ENCODE measurements at places on chromosomes 3 and 15. TPM values are rescaled to one million over a fixed set of nuclear protein-coding genes. Genes with fewer than 3 reads are reported as not detected.

GRCh38 chr15:76340803-76341365 lies 4.3 kb downstream of the ISL2 start:
- peaks cover 40% of the 10 kb centered on the region for H3K4me1 ChIP-seq
- H3K36me3 ChIP-seq: peaks cover 24% of the 10 kb centered on the region
- H3K4me3 ChIP-seq: no peak overlapping the region
- DNase-seq: peak; percentile 29
- no peak overlapping the region for H3K27ac ChIP-seq
- H3K27me3 ChIP-seq: peaks cover 77% of the 10 kb centered on the region

DNA sequence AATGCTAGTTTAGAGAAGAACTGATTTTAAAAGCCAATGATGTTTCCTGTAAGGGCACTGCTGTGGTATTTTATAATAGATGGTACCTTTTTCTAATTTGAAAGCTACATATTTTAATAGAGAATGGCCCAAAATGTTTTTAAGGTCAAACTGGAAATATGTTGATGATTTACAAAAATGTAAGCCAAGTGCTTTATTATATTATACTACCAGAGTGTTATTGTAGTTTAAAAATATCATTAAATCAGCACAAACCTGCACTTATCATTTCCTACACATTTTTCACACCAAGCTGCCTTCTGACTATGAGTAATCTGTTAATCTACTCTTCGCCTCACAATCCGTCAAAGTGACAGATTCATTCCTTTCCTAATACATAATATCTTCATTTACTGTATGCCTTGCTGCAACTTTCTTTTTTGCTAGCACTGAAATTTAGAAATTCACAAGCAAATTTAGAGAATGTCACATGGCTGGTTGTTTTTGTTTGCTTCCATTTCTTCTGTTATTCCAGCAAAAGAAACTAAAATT lies 126.4 kb upstream of the FAM3D start:
- no peaks in the 10 kb centered on the region for H3K36me3 ChIP-seq
- DNase-seq: no peak
- H3K4me3 ChIP-seq: no peak overlapping the region
- peaks cover 3% of the 10 kb centered on the region for H3K4me1 ChIP-seq
- H3K27ac ChIP-seq: no peak overlapping the region

DNA sequence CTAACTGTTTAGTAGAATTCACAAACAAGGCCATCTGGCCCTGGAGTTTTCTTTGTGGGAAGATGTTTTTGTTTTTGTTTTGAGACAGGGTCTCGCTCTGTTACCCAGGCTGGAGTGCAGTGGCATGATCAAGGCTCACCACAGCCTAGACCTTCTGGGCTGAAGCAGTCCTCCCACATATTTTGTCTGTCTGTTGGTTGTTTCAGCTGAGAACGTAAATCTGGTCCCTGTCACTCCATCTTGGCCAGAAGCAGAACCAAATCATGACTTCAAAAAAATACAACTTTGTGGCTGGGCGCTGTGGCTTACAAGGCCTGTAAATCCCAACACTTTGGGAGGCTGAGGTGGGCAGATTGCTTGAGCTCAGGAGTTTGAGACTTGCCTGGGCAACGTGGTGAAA lies 27.1 kb downstream of the MRAS start:
- DNase-seq: no peak
- no peaks in the 10 kb centered on the region for H3K36me3 ChIP-seq
- peaks cover 5% of the 10 kb centered on the region for H3K4me1 ChIP-seq
- peaks cover 12% of the 10 kb centered on the region for H3K27me3 ChIP-seq
- no peak overlapping the region for H3K4me3 ChIP-seq

- H3K36me3 ChIP-seq: no peaks in the 10 kb centered on the region
- H3K4me1 ChIP-seq: no peaks in the 10 kb centered on the region
- no peak for DNase-seq
- H3K27ac ChIP-seq: no peak overlapping the region
- peaks cover 7% of the 10 kb centered on the region for H3K27me3 ChIP-seq
- no peak overlapping the region for H3K4me3 ChIP-seq
Observed at GRCh38 chr3:46737329-46737731, 19.7 kb upstream of the PRSS50 start.

DNA sequence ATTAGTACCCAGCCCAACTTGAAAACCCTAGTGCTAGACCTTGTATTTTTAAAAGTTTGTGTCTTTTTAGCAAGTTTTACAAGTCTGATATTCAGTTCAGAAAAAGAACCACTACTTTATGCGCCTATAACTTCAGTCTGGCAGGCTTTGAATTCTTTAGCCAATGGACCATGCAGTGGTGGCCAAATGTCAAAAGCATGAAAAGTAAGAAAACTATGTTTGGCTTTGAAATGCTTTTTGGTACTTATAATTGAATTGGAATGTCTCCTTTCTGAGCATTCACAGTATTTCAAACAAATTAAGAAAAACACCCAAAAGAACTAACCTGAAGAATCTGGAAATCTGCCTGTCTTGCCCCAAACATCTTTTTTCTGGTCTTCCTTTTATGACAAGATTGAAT lies 12.8 kb downstream of the WDR48 start:
- no peaks in the 10 kb centered on the region for H3K27me3 ChIP-seq
- DNase-seq: no peak
- no peak overlapping the region for H3K4me3 ChIP-seq
- H3K4me1 ChIP-seq: peaks cover 8% of the 10 kb centered on the region
- no peak overlapping the region for H3K27ac ChIP-seq

GRCh38 chr3:88112289-88112688 lies 37.5 kb upstream of the C3orf38 start:
- no peak for DNase-seq
- no peak overlapping the region for H3K4me3 ChIP-seq
- no peak overlapping the region for H3K27ac ChIP-seq
- H3K4me1 ChIP-seq: peaks cover 13% of the 10 kb centered on the region
- no peaks in the 10 kb centered on the region for H3K27me3 ChIP-seq

- H3K27ac ChIP-seq: no peak overlapping the region
- no peaks in the 10 kb centered on the region for H3K27me3 ChIP-seq
- no peaks in the 10 kb centered on the region for H3K36me3 ChIP-seq
- H3K4me1 ChIP-seq: no peaks in the 10 kb centered on the region
- no peak for DNase-seq
Observed at GRCh38 chr3:144968750-144969350, 997.2 kb downstream of the DIPK2A start.

- H3K4me3 ChIP-seq: no peak overlapping the region
- no peaks in the 10 kb centered on the region for H3K36me3 ChIP-seq
- no peak overlapping the region for H3K27ac ChIP-seq
- no peaks in the 10 kb centered on the region for H3K4me1 ChIP-seq
- no peak for DNase-seq
Observed at GRCh38 chr3:60220768-60221167, 1030.5 kb downstream of the FHIT start.

GRCh38 chr3:42079701-42080452 lies 11.3 kb upstream of the TRAK1 start:
- H3K4me1 ChIP-seq: peaks cover 46% of the 10 kb centered on the region
- H3K4me3 ChIP-seq: no peak overlapping the region
- no peak for DNase-seq
- peak overlapping the region; percentile 96 for H3K27ac ChIP-seq

LRRIQ4 gene
- total RNA-seq: 0.16 TPM

PODXL2 gene
- total RNA-seq: 3.9 TPM

AADACL2 gene
- total RNA-seq: not detected

TOMM70 gene
- total RNA-seq: 52.8 TPM

All from activated T-helper 2 cell treated with anti-CD3 and anti-CD28 coated beads, Interferon-gamma antibody, Interleukin-2, Interleukin-4, amounts not matched to agents 10 μg/mL and 5 μg/mL and 100 μg/mL, durations not matched to agents 14 hours and 24 hours and 36 hours (primary cell).